ENCODE measurements at places on chromosomes 16 and 17. TPM values are rescaled to one million over a fixed set of nuclear protein-coding genes. Genes with fewer than 3 reads are reported as not detected.

GRCh38 chr17:79349506-79350400, 261.1 kb downstream of the RBFOX3 start:
- no peak for DNase-seq

DNA sequence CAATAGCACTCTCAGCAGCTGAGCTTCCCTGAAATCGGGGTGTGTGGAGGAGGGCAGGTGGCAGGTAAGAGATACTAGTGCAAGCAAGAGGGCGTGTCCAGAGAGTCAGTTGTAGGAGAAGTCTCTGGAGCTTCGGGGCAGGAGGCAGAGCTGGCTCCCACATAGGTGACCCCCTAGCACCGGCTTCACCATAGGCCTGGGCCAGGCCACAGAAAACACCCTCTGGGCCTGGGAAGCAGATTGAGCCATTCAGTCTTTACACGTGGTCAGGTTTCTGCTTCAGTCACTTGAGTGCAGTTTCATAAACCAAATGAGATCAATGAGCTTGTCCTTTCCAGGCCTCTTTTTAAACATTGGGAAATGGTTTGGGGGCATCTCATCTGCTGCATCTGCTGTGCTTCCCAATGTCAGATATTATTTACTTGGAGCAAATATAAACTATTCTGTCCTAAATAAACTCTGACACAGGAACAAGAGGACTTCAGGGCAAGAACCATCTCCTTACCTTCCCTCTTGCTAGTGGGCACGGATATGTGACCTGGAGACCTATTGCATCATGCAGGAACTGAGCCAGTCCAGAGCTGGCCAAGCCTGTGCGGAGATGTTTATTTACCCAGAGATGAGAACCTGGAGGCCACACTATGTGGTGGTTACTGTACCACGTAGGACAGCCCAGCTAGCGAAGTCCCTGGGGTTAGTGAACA, 16.1 kb downstream of the CCR7 start:
- DNase-seq: peak; percentile 33

- no peak for DNase-seq
Observed at GRCh38 chr16:50444526-50444925, 75.7 kb upstream of the BRD7 start.

GRCh38 chr17:31609996-31610910, 218.8 kb downstream of the RAB11FIP4 start:
- DNase-seq: no peak

DNA sequence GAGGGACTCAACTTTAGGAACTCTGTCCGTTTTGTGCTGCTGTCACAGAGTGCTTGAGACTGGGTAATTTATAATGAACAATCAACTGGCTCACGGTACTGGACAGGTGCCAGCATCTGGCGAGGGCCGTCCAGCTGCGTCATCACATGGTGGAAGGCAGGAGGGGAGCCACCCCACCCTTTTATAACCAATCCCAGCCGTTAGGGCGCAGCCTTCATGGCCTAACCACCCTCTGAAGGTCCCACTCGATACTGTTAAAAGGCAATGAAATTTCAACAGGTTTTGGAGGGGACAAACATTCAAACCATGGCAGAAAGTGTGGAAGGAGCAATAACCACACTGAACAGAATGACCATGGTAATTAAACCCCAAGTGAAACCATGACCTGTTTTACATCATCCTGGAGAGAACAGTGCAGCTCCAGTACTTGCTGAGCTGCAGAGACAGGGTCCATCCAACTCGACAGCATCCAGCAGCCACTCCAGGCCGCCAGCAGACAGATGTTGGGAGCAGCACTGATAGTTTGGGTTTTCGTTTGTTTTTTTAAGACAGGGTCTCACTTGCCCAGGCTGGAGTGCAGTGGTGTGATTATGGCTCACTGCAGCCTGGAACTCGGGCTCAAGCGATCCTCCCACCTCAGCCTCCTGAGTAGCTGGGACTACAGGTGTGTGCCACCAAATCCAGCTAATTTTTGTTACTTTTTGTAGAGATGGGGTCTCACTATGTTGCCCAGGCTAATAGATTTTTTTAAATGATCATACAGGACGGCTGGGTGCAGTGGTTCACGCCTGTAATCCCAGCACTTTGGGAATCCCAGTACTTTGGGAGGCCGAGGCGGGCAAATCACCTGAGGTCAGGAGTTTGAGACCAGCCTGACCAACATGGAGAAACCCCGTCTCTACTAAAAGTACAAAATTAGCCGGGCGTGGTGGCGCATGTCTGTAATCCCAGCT, 11.0 kb downstream of the CHMP6 start:
- DNase-seq: no peak

DNA sequence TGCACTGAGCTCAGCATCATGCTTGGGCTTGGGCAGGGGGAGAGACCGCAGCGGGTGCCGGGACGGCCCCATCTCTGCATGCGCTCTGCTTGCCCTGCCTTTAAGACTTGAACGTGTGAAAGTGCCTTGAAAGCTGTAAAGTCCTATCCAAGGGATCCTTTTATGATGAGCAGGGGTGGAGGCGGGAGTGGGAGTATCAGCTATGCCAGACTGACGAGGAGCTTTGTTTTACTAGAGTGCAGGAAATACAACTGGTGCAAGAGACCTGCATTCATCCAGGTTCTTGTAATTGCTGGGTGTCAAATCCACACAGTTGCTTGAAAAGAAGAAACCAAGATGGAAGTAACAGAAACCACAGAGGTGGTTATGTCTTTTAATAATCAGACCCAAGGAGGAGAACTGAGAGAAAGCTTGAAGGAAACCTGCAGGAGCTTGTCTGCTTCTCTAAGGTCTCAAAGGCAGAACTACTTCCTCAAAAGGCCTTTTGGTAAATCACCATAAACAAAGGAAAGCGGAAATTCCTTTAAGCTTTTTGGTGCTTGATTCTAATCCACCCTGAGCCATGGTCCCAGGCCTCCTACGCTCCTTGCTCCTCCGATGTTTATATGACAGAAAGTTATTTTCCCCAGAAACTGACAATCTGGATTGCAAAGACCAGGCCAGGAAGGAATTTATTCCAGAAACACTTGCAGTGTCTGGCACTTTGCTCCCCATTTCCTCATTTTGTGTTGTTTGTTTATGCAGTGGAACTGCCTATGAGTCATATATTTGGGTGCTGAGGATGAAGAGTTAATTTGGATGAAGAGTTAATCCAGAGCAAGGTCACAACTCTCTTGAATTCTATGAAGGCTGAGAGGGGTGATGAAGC, 51.3 kb upstream of the FBXO47 start:
- no peak for DNase-seq

- no peak for DNase-seq
Observed at GRCh38 chr17:17892731-17893130, 55.9 kb upstream of the SREBF1 start.

- no peak for DNase-seq
Observed at GRCh38 chr16:48280546-48280945, 33.2 kb upstream of the ABCC11 start.

DNA sequence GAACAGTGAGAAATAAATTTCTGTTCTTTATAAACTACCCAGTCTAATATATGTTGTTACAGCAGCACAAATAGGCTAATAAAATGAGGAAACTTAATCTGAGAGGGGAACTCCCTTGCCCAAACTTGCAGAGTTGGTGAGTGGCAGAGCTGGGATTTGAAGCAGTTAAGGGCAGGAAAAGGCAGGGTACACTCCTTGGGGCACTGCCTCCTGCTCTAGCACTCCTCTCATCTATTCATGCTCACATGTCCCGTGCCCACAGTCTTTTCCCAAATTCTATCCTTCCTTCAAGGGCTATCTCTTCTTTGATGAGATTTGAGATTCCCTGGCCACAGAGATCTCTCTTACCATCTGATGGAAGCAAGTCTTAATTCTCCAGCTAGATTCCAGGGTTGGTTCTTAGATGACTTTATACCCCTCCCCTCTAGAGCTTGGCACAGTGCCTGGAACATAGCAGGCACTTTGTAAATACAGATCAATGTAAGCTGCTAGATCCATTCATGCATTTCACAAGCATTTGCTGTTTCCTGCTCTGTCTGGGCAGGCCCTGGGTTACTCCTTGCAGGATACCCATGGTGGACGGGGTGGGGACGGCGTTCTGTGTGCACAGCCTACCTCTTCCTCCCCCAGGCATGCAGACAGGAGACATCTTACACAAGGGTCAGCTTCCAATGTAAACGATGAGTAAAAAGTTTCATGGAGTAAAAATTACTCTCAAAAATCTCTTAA, 39.2 kb upstream of the ABCC12 start:
- DNase-seq: no peak

DNA sequence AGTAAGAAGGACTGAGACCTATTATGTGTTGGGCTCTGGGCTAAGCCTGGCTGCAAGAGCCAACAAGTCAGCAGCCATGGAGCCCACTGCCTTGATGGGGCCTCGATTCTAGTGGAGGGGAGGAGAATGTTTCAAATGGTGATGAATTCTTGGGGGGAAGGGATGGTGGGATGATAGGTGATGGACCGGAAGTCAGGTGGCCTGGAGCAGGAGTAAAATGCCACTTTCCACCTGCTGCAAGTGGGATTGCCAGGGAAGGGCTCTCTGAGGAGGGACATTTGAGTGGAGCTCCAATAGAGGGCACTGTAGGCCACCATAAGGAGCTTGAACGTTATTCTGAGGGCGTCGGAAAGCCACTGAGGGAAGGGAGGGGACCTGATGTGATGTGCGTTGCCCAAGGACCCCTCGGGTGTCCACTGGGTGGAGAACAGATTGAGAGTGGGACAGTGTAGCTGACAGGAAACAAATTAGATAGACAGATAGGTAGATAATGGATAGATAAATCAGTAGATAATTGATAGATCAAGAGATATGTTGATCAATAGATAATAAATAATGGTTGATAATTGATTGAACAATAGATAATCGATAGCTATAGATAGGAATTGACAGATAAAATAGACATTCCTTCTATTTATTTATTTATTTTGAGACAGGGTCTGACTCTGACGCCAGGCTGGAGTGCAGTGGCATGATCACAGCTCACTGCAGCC, 18.2 kb upstream of the NXPH3 start:
- DNase-seq: no peak

GRCh38 chr17:16534236-16534635, 34.8 kb downstream of the ZNF287 start:
- DNase-seq: no peak

GP1BA gene
- not detected for total RNA-seq

CSF3 gene
- total RNA-seq: not detected

RAB26 gene
- not detected for total RNA-seq

Data from CD4-positive, alpha-beta T cell (primary cell).